Forelimb muscle (tissue), 1 donor: ENCODE measurements at places on chromosomes 2 and 18. TPM values are rescaled to one million over a fixed set of nuclear protein-coding genes. Genes with fewer than 3 reads are reported as not detected.

BUB1 gene
- polyA plus RNA-seq = 7.1 TPM

GDF7 gene
- 0.66 TPM for polyA plus RNA-seq

RUFY4 gene
- 0.16 TPM for polyA plus RNA-seq

GNLY gene
- 0.99 TPM for polyA plus RNA-seq

SLC4A3 gene
- polyA plus RNA-seq = 6.9 TPM

SCN9A gene
- polyA plus RNA-seq = 3.5 TPM

CAMKMT gene
- 4.8 TPM for polyA plus RNA-seq

CGREF1 gene
- 1.0 TPM for polyA plus RNA-seq

RSAD2 gene
- polyA plus RNA-seq = 2.5 TPM

LRATD1 gene
- 10.0 TPM for polyA plus RNA-seq

MC4R gene
- polyA plus RNA-seq = 0.16 TPM

AMMECR1L gene
- polyA plus RNA-seq = 13.5 TPM

SULT1C4 gene
- polyA plus RNA-seq = 16.6 TPM

CFAP210 gene
- 0.33 TPM for polyA plus RNA-seq

STRADB gene
- 43.5 TPM for polyA plus RNA-seq

- no peak for DNase-seq
These were observed 68.6 kb downstream of the MERTK start for GRCh38 chr2:111967018-111967417.

DNA sequence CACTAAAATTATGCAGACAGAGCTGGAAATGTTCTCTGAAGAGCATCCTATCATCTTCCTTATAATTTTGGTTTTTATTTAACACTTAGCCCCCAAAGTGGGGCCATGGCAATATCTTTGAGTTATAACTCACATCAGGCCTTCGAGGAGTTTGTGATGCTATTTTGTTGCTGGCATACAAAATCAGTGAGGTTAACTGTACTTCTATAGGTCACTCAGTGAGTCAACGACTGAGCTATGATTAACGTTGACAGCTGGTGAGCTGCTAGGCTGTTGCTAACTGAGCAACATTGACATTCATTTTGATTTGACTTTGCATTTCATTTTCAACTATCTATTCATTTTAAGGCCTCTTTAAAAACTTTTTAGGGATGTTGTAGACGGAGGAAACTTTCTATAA is 50.0 kb downstream of the GPD2 start:
- DNase-seq = no peak

GRCh38 chr2:69089266-69089665 is 76.3 kb downstream of the ANTXR1 start:
- DNase-seq = no peak

- no peak for DNase-seq
These were observed 59.4 kb downstream of the ANKRD44 start for GRCh38 chr2:197251163-197251562.

DNA sequence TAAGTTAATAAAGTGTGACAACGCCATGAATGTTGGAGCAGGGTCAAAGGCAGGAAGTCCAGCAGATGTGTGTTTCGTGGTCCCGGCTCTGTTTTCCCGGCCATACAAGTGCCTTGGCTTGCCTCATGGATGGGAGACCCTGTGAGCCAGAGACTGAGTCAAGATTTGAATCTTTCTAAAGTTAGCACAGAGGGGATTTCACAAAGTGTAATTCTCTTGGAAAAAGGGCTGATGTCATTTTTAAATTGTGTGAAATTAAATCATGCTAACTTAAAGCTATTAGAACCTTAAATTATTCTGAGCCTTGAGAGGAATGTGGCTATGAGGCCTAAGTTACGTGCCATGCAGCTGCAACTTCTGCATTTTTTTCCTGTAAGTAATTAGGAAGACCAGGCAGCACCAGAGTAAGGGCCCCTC is 38.3 kb upstream of the RALBP1 start:
- peak; percentile 84 for DNase-seq

DNA sequence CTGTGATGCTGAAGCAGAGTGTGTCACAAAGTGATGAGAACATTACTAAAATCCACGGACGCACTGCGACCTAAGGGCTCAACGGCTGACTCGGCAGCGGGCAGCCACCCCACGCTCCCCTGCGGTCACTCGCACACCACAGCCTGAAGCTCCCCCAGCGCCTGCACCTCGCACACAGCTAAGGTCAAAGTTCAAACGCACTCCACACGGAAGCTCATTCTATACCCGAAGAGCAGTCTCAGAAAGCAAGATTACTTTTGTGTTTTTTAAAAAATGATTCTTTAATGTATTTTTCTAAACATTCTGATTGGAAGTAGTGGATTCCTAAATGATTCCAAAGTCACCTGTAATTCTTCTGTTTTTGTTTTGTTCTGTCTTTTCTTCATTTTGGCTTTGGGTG is 21.7 kb downstream of the ASPRV1 start:
- DNase-seq = no peak

- no peak for DNase-seq
These were observed 13.6 kb downstream of the CNDP1 start for GRCh38 chr18:74547860-74548259.

DNA sequence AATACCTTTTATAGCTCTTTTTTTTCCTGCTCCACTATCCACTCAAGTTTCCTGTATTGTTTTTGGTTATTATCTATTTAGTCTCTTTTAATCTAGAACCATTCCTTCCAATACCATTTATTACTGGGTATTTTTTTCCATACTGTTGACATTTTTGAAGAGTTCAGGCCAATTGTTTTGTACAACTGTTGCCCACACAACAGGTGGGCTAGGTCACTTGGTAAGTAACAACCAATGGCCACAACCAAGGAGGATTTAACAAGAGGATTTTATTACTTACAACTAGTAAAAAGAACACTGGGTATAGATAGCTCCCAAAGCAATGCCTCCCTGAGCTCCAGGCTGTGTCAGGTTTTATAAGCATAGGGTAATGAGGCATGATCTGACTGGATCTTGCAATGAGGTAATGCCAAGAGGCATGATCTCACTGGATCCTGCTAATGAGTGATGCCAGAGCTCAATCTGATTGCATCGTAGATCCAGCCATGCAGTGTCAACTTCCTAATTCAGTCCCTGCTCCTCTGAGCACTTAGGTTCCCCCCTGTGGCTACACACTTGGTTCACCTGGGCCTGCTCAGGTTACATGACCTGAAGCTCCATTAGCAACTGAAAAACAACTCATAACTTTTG is 7.1 kb upstream of the CEP68 start:
- no peak for DNase-seq

- no peak for DNase-seq
These were observed 400.5 kb upstream of the TCF4 start for GRCh38 chr18:55988537-55988936.

DNA sequence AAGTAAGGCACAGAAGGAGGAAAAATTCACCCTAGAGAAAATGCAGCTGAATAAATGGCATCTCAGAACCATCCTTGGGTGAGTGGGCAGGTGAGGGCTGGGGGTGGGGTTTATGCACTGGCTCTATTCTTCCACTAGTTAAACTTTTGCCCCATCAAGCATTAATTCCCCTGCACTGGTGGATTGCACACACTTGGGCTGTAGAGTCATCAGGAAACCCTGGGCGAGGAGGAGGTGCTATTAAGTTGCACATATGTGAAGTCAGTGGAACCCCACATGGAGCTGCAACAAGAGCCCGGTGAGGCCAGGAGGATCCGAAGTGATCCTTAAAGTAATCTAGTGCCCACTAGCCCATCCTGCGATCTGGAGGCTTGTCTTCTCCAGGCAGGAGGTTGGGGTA is 6.8 kb upstream of the DNAJB2 start:
- no peak for DNase-seq

DNA sequence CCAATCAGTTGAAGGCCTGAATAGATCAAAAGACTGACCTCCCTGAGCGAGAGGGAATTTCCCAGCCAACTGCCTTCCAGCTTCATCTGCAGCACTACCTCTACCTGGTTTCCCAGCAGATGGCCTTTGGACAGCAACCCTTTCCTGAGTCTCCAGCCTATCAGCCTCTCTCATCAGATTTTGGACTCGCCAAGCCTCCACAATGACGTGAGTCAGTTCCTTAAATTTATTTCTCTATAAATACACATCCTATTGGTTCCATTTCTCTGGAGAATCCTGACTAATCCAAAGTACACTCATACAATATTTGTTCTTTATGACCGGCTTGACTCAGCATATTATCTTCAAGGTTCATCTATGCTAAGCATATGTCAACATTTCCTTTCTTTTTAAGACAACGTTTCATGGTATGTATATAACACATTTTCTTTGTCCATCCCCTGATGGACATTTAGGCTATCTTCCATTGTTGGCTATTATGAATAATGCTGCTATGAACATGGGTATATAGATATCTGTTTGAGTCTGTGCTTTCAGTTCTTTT is 294.6 kb downstream of the LRATD1 start:
- DNase-seq = no peak

GRCh38 chr2:178202927-178203326 is 8.6 kb downstream of the OSBPL6 start:
- DNase-seq = no peak

DNA sequence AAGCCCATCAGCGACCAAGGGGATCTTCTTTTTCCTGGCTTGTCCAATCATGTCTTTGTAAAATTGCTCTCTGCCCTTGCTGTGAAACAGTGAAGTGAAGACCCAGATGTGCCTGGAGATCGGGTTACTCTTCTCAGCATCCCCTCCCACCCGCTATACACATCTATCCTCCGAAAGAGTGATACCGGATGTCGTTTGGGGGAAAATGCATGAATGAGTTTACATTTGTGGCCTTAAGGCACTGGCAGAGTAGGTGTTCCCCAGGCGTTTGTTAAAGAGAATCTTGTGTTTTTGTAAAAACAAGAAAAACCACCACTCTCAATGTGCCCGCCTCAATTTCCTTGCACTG is 528.3 kb downstream of the CMPK2 start:
- DNase-seq = no peak

- DNase-seq = no peak
These were observed 20.5 kb downstream of the PDIA6 start for GRCh38 chr2:10792001-10792634.

- DNase-seq = no peak
These were observed 250.5 kb downstream of the GLI2 start for GRCh38 chr2:120985997-120986651.

- no peak for DNase-seq
These were observed 37.2 kb upstream of the DNMT3A start for GRCh38 chr2:25378731-25379490.

DNA sequence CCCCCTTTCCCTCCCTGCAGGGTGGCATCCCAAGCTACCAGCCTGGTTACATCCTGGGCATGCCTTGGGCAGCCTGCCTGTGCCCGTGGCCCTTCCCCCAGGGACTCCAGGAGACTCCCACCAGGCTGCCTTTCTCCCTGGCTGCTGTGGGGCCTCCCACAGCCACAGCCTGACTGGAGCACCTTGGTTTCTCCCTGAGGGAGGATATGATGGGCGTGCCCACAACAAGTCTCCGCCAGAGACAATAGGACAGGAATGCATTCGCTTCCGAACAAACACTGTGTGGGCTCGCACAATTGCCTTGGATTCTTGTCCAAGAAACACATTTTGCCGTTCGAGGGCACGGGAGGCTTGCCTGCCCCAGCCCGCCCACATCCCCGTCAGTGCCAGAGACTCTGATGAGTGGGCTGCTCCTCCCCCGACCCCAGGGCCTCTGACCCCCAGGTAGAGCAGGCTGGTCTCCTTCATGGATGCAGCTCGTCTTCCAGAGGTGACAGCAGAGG is 102.1 kb downstream of the SMAD7 start:
- DNase-seq = no peak

GRCh38 chr2:73972846-73973245 is 11.9 kb upstream of the TET3 start:
- no peak for DNase-seq

DNA sequence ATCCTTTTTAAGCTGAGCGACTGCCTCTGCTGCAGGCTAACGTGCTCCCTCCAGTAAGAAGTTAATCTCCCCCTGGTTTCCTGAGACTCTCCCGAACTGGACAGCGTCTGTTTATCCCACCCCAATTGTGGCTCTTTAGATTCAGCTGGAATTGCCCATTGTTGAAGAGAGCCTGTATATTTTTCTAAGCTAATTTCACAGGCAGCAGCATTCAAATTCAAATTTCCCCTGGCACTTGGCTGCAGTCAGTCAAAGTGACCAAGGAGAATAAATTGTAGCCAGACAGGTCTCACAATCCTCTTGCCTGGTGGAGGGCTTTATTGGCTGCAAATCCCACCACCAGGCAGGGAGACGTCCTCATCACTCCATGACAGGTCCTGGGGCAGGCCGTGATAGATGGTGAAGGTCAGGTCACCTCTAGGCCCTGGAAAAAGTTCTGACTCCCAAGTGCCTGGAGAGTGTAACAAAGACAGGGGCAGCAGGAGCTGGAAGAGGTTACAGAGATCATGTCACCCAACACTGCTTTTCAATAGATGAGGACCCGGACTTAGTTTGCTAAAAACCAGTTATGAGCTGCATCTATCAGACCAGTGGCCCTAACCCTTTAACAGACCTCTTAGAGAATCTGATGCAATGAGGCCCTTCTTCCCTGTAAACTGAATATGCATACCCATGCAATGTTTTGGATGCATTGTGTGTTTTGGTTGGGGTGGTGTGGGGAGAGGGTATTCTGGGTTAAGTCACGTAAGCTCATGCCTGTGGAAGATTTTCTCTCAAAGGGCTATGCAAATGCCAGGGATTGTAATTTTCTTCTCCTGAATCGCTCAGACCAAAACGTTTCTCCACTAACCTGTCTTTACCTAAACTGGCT is 32.3 kb upstream of the C18orf32 start:
- DNase-seq = no peak

DNA sequence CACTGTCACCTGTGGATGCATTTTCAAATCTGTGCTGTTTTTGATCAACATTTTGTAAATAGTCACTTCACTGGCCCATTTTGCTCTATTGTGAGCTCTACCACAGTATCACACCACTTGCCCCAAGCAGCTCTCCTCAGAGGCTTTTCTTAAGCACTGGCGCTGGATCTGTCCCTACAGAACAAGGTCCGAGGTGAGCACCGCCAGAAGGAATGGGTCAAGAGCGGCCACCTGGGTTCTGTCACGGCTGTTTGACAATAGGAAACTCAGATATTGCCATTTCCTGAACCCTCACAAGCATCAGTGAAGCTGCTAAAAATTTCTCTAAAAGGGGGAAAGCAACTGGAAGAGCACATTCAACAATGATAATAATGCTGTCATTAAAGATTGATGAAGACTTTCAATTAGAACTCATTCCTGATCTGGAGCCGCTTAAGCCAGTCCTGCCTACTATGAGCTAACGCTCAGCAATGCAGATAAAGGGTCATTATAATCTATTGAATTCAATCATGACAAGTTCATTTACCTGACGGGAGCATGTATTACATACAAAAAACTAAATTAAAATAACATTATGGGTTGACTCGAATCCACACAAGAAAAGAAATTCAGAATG is 514.0 kb downstream of the GALR1 start:
- no peak for DNase-seq

- DNase-seq = no peak
These were observed 33.3 kb upstream of the FIGN start for GRCh38 chr2:163768881-163769695.

- DNase-seq = no peak
These were observed 47.0 kb downstream of the RAB12 start for GRCh38 chr18:8656232-8656631.
